ENCODE measurements at places on chromosomes 2 and 18. TPM values are rescaled to one million over a fixed set of nuclear protein-coding genes. Genes with fewer than 3 reads are reported as not detected.

DNA sequence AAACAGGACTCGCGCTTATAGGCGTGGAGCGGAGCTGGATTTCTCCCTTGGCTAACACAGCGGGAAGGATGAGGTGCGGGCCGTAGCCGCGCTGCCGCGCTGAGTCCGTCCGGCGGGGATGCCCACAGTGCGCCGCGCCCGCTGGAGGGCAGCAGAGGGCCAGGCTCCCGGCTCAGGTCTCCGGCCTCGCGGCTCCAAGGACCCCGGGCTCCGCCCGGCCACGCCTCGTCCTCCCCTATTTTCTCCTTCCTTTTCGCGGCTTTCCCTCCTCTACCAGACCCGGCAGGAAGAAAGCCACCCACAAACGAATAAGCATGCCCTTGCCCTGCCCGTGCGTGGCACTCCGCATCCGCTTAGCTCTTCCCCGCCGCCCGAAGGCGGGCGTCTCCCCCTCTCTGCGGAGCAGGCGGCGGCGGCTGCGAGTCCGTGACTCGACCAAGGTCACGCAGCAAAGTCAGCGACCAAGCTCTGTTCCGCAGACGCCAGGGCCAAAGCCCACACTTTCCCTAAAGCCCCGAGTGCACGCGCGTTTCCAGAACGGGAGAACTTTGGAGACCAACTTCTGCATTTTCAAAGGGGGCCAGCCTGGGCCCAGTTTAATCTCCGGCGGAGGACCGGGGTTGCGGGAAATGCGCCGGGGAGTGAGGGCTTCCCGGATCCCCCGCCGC is 48.5 kb downstream of the KCNIP3 start:
- peak; percentile 80 for DNase-seq

GRCh38 chr2:317501-318424 is 29.9 kb upstream of the ALKAL2 start:
- DNase-seq: no peak

GRCh38 chr2:7937082-7937481 is 744.8 kb upstream of the ID2 start:
- DNase-seq: no peak

- DNase-seq: peak; percentile 66
Measured at GRCh38 chr2:70887550-70888246, 48.0 kb upstream of the ATP6V1B1 start.

IL1R2 gene
- not detected for total RNA-seq

RAB6C gene
- not detected for total RNA-seq

FEV gene
- not detected for total RNA-seq

RAD51AP2 gene
- not detected for total RNA-seq
